Suprapubic skin (tissue), 4 donors: ENCODE measurements at places on chromosomes 6 and 20. TPM values are rescaled to one million over a fixed set of nuclear protein-coding genes. Genes with fewer than 3 reads are reported as not detected.
A peak's percentile ranks its signal among the peaks of the same experiment; 100 is the strongest.

Gene LY6G6D
- total RNA-seq = 30.8 TPM

Gene KCNG1
- 1.2 TPM for total RNA-seq

DNA sequence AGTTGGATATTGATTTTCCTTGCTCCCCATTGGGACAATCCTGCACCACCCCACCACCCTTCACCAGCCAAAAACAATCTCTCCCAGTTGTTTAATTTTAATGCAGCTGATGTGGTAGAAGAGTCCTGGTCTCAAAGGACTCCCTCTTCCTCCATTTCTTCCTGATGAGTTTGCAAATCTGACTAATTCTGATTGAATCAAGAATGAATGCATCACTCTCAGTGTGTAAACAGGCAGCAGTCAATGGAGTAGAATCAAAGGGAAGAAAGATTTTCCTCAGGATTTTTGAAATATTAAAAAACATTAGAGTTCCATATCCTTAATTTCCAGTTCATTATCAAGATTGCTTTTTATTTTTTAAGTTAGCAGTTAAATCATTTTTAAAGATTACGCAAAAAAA lies 54.0 kb downstream of the PLG start:
- H3K27ac ChIP-seq = no peak overlapping the region
- peaks cover 2% of the 10 kb centered on the region for H3K27me3 ChIP-seq

Gene RPP40
- 4.6 TPM for total RNA-seq

DNA sequence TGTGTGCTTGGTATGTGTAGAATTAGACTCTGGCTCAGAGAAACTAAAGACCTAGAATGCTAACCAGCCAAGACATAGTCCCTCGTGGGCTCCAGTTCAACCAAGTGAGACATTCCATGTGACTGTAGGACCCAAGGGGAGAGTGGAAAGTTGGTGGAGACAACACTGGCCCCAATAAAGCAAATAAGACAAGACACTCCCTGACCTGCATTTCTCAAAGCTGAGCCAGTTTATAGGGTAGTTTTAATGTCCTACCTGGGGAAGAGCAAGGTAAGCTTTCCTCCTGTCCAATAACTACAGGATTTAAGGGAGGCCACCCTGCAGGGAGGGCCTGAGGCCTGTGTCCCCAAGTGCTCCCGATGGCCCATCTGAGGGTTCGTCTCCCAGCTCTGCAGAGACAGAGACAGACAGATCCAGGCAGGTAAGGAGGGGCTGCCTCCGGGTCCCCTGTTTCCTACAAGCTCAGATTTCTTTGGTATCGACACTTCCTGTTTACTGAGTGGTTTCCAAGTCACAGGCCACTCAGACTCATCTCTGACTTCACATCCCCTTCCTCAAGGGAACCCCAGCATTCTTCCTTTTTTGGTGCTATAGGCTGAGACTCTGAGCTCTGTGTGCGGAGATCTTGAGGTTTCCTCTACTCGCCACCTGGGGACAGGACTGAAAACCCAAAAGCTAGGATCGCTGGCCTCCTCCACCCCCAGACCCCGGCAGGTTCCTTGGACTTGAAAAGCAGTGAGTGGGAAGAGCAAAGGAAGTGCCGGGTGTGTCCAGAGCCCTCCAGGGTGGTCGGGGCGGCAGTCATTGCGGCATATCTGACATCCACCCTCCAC lies 92.4 kb downstream of the PRND start:
- H3K27me3 ChIP-seq = no peaks in the 10 kb centered on the region
- peak overlapping the region; percentile 22 for H3K4me3 ChIP-seq
- peak; percentile 71 for DNase-seq
- H3K27ac ChIP-seq = peak overlapping the region; percentile 75

DNA sequence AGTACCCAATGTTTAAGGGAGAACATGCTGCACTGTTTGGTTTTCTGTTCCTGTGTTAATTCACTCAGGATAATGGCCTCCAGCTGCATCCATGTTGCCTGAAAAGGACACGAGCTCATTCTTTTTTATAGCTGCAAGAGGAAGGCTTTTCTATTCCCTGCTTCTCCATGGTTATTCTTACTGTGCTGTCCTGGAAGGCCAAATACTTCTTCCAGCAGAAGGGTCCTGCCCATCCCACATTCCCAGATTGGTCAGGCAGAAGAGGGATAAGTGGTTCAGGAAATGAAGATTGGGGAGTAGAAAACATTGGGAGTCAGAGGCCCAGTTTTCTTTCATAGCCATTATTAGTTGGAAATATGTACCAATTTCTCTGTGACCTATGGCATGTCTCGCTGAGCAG lies 122.4 kb downstream of the TCP11 start:
- peaks cover 16% of the 10 kb centered on the region for H3K36me3 ChIP-seq
- no peaks in the 10 kb centered on the region for H3K27me3 ChIP-seq
- H3K4me3 ChIP-seq = peak overlapping the region; percentile 53
- peaks cover 59% of the 10 kb centered on the region for H3K4me1 ChIP-seq

Gene APCDD1L
- total RNA-seq = 0.23 TPM

GRCh38 chr6:77123527-77123926 lies 339.8 kb downstream of the HTR1B start:
- DNase-seq = no peak
- no peaks in the 10 kb centered on the region for H3K4me1 ChIP-seq
- no peak overlapping the region for H3K27ac ChIP-seq
- H3K27me3 ChIP-seq = no peaks in the 10 kb centered on the region
